ENCODE measurements at places on chromosomes 1 and 21. TPM values are rescaled to one million over a fixed set of nuclear protein-coding genes. Genes with fewer than 3 reads are reported as not detected.

Gene HSPA6
- total RNA-seq: 1.6 TPM

Gene KRTAP21-2
- not detected for total RNA-seq

Gene YRDC
- 19.1 TPM for total RNA-seq

Gene DCDC2B
- total RNA-seq: not detected

Gene PMVK
- total RNA-seq: 41.6 TPM

Gene RAVER2
- 4.9 TPM for total RNA-seq
